Pancreas (tissue), 10 donors: ENCODE measurements at places on chromosomes 5 and 9. TPM values are rescaled to one million over a fixed set of nuclear protein-coding genes. Genes with fewer than 3 reads are reported as not detected.

GRCh38 chr5:141873933-141874261 is 4.3 kb downstream of the PCDH1 start:
- H3K4me1 ChIP-seq, result peaks cover 7% of the 10 kb centered on the region
- H3K36me3 ChIP-seq, result no peaks in the 10 kb centered on the region
- H3K4me3 ChIP-seq, result no peak overlapping the region

DNA sequence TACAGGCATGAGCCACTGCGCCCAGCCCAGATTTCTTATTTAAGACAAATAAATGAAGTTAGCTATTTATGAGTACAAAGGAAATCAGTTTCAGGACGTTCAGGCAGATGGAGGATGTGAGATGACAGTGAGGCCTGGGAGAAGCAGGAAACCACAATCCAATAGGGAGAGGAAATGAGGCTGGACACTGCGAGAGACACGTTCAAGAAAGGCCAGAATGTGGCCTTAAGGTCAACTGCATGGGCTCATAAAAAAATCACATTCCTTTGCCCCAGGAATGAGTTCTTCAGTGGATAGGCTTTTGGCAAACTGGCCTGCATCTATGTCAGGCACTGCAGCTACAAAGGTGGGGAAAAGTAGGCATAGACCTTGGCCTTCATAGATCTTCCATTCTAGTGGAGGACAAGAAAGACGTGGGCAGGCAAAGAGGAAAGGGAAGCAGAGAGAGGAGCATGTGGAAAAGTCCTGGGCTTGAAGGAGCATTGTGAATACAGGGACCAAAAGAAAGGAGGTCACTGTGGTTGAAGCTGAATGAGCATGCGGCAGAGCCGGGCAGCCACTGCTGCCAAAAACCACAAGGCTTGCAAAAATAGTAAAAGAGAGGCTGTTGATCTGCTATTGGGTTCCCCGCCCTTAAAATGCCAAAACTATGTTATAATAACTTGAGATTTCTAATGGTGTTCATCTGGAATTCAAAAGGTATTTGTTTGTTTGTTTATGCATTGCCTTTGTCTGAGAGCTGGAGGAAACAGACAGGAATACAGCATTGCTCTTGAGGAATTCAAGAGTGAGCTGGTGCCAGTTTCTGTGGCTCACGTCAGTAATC is 133.0 kb downstream of the GNA14 start:
- no peak overlapping the region for H3K27ac ChIP-seq
- H3K27me3 ChIP-seq, result no peaks in the 10 kb centered on the region
- H3K4me1 ChIP-seq, result no peaks in the 10 kb centered on the region
- no peak overlapping the region for H3K4me3 ChIP-seq
- DNase-seq, result no peak

- H3K4me3 ChIP-seq, result no peak overlapping the region
- H3K4me1 ChIP-seq, result no peaks in the 10 kb centered on the region
- no peak for DNase-seq
- H3K27me3 ChIP-seq, result no peaks in the 10 kb centered on the region
Measured at GRCh38 chr5:36854402-36855140, 22.0 kb upstream of the NIPBL start.

The HSPB3 gene
- not detected for total RNA-seq

The EQTN gene
- total RNA-seq, result not detected

DNA sequence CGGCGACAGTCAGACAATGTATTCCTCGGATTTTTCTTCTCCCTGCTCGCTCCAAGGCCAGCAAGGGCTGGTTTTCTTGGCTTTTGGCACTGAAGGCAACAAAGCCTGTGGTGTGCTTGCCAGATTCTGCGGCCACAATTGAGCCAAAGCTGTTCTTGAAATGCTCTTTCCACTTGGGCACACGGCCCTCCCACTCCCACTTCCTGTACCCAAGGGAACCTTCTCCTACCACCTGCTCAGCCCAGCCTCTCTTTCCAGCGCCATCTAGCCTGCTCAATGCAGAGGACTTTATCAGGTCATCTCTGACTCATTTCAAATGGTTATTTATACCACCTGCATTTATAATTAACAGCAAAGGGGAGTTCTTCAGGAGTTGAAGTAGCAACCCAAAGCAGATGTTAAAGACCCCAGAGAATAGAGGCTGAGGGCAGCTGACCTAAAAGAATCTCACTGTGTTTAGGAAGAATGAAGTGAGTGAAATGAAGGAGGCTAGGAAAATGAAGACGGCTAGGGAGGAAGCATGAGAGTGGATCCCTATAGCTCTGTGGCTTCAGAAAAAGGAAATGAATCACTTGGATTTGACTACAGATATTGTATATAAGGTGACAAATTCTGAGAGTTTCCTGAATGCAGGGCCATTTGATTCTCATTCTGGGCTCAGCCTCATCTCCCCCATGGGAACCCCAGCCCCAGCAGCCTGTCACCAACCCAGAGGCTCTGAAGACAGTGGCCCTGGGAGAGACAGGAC is 439.0 kb downstream of the ENC1 start:
- peaks cover 4% of the 10 kb centered on the region for H3K4me1 ChIP-seq
- no peaks in the 10 kb centered on the region for H3K36me3 ChIP-seq
- no peak overlapping the region for H3K4me3 ChIP-seq
- H3K27me3 ChIP-seq, result no peaks in the 10 kb centered on the region
- peak; percentile 76 for DNase-seq

GRCh38 chr9:89725271-89725670 is 120.5 kb downstream of the GADD45G start:
- no peak for DNase-seq
- no peak overlapping the region for H3K4me3 ChIP-seq
- no peaks in the 10 kb centered on the region for H3K4me1 ChIP-seq

DNA sequence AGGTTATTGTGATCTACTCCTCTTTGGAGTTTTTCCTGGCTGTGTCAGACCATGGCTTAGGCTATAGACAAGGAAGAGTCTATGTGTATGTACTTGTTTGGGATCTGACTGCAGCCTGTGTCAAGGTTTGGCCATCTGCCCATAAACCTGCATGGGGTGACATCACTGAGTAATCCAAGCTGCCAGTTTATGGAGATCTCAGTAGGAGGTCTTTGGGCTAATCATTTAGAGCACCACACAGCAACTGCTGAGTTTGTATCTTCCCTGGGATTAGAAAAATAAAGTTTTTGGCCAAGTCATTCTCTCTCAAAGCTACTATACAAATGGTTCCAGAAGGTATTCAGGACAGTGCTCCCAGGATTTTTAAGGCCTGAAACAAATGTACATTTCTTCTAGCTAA is 65.5 kb upstream of the HSPB3 start:
- no peaks in the 10 kb centered on the region for H3K27me3 ChIP-seq
- peak overlapping the region; percentile 35 for H3K27ac ChIP-seq
- no peaks in the 10 kb centered on the region for H3K4me1 ChIP-seq

GRCh38 chr9:134991808-134992754 is 74.4 kb upstream of the FCN1 start:
- DNase-seq, result no peak
- H3K36me3 ChIP-seq, result no peaks in the 10 kb centered on the region
- no peak overlapping the region for H3K4me3 ChIP-seq

DNA sequence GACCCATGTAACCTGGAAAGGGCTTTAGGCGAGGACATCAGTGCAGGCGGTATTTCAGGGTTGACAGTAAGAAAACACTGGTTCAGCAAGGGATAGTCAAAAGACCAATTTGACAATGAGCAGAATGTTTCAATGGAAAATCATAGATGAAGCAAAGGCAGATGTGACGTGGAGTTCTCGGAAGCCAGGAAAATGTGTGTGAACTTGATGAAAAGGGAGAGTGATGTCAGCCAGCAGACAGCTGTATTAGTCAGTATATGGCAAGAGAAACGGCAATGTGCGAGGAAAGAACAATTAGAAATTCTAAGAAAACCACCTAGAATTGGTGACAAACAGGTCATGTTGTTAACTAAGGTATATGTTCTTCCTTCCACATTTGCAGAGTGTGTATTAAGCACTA is 503.9 kb upstream of the DAB2 start:
- H3K4me3 ChIP-seq, result no peak overlapping the region
- no peaks in the 10 kb centered on the region for H3K27me3 ChIP-seq
- H3K4me1 ChIP-seq, result no peaks in the 10 kb centered on the region
- H3K27ac ChIP-seq, result no peak overlapping the region

The LCN9 gene
- total RNA-seq, result not detected

- peak; percentile 59 for DNase-seq
- no peaks in the 10 kb centered on the region for H3K36me3 ChIP-seq
- no peaks in the 10 kb centered on the region for H3K27me3 ChIP-seq
- no peak overlapping the region for H3K27ac ChIP-seq
Measured at GRCh38 chr5:7592910-7593309, 197.0 kb downstream of the ADCY2 start.

GRCh38 chr5:88756953-88757352 is 126.0 kb downstream of the MEF2C start:
- H3K4me1 ChIP-seq, result no peaks in the 10 kb centered on the region
- H3K27me3 ChIP-seq, result no peaks in the 10 kb centered on the region
- H3K4me3 ChIP-seq, result no peak overlapping the region
- no peaks in the 10 kb centered on the region for H3K36me3 ChIP-seq
- no peak for DNase-seq

- no peaks in the 10 kb centered on the region for H3K27me3 ChIP-seq
- peaks cover 6% of the 10 kb centered on the region for H3K4me1 ChIP-seq
- no peak overlapping the region for H3K4me3 ChIP-seq
- DNase-seq, result no peak
- H3K27ac ChIP-seq, result no peak overlapping the region
Measured at GRCh38 chr9:129256959-129257713, 79.1 kb upstream of the IER5L start.

The IL13 gene
- total RNA-seq, result not detected

DNA sequence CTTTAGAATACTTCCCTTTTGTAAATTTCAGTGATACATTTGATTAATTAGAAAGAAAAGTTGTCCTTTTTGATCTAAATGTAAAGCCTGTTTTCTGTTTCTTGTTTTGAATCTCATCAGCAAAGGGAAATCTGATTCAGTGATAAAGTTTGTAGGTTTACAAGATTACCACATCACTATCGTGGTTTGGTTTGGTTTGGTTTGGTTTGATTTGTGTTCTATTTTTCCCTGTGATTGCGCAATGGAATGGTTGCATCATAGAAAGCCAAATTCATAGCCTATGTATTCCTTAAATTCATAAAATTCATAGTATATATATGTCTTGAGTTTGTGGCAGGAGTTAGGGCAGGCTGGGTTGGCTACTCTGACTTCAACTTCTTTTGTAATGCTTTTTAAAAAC is 15.2 kb downstream of the SRFBP1 start:
- H3K27me3 ChIP-seq, result no peaks in the 10 kb centered on the region
- DNase-seq, result no peak
- no peak overlapping the region for H3K27ac ChIP-seq
- H3K4me3 ChIP-seq, result no peak overlapping the region
- no peaks in the 10 kb centered on the region for H3K4me1 ChIP-seq

DNA sequence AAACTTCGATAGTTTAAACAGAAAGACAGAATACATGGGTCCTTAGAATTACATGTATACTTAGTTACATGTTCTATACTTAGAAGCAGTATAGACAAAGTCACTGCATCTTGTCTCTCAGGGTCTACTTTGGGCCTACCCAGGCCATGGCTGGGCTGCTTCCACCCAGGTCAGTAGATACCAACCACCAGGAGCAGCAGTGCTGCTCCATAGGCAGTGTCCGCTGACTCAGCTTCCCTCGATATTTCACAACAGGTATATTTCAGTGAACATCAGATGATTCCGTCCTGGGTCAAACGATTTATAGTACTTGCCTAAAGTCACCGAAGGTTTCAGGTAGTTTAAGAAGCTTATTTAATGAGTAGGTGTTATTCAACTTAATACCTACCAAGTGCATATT is 18.0 kb downstream of the IARS1 start:
- no peak overlapping the region for H3K4me3 ChIP-seq
- no peaks in the 10 kb centered on the region for H3K4me1 ChIP-seq
- no peak overlapping the region for H3K27ac ChIP-seq
- no peak for DNase-seq

DNA sequence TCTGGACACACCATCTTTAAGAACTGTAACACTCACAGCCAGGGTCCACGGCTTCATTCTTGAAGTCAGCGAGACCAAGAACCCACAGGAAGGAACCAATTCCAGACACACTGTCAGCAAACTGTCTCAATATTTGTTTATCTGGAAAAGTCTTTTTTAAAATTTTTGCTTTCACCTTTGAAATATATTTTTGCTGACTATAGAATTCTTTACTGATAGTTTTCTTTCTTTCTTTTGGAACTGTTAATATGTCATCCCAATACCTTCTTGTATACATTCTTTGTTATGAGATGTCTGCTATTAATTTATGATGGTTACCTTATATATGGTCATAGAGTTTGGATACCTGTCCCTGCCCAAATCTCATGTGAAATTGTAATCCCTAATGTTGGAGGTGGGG is 145.1 kb upstream of the IRX4 start:
- H3K36me3 ChIP-seq, result no peaks in the 10 kb centered on the region
- no peak overlapping the region for H3K4me3 ChIP-seq
- no peak for DNase-seq
- H3K4me1 ChIP-seq, result no peaks in the 10 kb centered on the region

- no peak overlapping the region for H3K27ac ChIP-seq
- H3K36me3 ChIP-seq, result no peaks in the 10 kb centered on the region
- peaks cover 67% of the 10 kb centered on the region for H3K4me1 ChIP-seq
- no peaks in the 10 kb centered on the region for H3K27me3 ChIP-seq
- DNase-seq, result no peak
Measured at GRCh38 chr9:134377143-134377484, 50.9 kb downstream of the RXRA start.

The FSTL4 gene
- total RNA-seq, result 1.5 TPM

DNA sequence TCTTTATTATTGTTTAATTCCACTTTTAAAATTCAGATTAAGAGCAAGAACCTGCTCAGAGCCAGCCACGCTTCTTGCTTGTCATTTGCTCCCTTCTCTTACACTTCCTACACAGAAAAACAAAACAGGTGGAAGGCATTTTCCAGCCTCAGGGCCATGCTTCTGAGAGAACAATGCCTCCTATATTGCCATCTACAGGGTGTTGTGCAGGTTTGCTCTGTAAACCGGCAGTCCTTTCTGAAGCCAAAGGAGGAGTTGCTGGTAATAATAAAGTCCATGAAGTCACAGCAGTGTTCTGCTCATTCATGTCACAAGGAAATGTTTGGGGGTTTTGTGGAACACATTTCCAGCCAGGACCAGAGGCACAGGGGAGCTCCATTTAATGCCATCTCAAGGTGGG is 16.1 kb upstream of the PRLR start:
- no peaks in the 10 kb centered on the region for H3K36me3 ChIP-seq
- H3K27ac ChIP-seq, result peak overlapping the region; percentile 13
- DNase-seq, result peak; percentile 55
- H3K27me3 ChIP-seq, result no peaks in the 10 kb centered on the region
- peaks cover 28% of the 10 kb centered on the region for H3K4me1 ChIP-seq

DNA sequence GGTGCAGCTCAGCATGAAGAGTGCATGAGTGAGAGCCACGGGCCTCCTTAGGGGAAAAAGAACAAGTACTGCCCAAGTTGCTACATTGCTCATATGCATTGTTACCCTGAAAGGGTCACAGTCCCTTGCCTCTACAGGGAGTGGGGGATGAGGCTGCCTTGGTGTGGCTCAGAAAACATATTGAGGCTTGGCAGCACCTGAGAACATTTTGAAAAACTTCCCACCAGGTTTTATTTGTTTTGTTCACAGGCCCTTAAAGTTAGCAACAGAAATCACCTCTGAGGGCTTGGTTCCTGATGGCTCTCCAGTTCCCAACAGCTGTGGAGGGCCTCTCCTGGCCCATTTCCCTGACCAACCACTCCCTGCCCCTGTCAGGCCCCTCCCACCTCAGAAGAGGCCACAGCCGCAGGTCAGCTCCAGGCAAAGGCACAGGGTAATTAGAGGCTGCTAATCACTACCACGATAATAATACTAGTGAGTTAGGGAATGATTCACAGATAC is 90.7 kb upstream of the ADRA1B start:
- no peak overlapping the region for H3K4me3 ChIP-seq
- H3K27ac ChIP-seq, result no peak overlapping the region
- H3K27me3 ChIP-seq, result no peaks in the 10 kb centered on the region
- no peaks in the 10 kb centered on the region for H3K36me3 ChIP-seq
- H3K4me1 ChIP-seq, result no peaks in the 10 kb centered on the region
- DNase-seq, result no peak
